ENCODE measurements at places on chromosomes 16 and 17.
A peak's percentile ranks its signal among the peaks of the same experiment; 100 is the strongest.

GRCh38 chr17:71709946-71710345 lies 410.9 kb upstream of the SOX9 start:
- DNase-seq = no peak

- no peak for DNase-seq
Observed at GRCh38 chr16:55760310-55761001, 72.4 kb downstream of the CES1 start.

DNA sequence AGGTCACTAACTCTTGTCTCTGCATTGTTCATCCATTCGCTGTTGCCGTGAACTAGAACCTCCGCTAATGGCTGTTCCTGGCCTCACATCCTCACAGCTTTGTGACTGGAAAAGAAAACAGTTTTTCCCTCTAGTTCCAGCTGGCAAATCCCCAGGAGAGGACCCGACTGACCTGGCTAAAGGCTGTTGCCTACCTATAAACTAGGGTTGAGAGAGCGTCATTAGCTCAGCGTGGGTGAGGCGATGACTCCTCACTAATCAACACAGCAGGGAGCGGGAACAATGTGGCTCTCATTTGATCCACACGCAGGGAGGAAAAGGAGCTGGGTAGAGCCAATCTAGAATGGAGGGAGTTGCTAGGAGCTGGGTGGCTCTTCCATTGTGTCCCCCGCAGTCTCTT lies 282.1 kb upstream of the IRX5 start:
- DNase-seq = peak; percentile 24

- DNase-seq = no peak
Observed at GRCh38 chr16:89060207-89060794, 33.4 kb upstream of the ACSF3 start.

DNA sequence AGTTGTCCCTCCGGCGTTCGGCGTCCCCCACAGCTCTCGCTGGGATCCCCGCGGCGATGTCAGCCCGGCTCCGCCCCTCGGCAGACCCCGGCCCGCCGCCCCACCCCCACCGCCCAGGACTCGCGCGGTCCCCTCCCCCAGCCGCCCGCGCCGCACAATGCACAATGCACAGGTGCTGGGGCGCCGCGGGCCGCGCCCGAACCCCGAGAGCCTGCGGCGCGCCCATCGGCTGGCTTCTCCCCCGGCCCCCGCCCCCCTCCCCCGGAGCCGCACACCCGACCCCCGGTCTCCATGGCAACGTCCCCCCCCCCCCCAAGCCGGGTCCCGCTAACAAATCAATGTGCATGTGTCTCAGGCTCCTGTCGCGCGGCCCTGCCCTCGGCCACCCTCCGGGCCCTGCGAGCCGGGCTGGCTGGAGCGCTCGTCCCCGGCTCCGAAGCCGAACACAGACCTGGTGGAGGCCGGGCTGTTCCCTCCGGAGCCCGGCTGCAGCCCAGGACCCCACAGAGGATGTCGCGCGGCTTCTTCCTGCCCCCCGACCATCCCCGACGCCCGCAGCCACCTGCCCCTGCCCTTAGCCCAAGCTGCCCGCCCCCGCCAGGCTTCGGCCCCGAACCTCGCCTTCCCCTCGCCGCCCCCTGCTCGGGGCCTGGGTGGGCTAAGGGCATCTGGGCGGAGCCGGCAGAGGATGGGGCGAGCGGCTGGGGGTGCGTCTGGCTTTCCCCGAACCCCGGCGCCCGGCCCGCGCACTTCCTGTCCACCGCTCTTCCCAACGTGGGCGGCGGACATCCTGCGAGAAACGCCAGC lies 818 bp upstream of the CBX8 start:
- peak; percentile 61 for DNase-seq

GRCh38 chr17:17964710-17965109 lies 7.5 kb downstream of the TOM1L2 start:
- DNase-seq = no peak

DNA sequence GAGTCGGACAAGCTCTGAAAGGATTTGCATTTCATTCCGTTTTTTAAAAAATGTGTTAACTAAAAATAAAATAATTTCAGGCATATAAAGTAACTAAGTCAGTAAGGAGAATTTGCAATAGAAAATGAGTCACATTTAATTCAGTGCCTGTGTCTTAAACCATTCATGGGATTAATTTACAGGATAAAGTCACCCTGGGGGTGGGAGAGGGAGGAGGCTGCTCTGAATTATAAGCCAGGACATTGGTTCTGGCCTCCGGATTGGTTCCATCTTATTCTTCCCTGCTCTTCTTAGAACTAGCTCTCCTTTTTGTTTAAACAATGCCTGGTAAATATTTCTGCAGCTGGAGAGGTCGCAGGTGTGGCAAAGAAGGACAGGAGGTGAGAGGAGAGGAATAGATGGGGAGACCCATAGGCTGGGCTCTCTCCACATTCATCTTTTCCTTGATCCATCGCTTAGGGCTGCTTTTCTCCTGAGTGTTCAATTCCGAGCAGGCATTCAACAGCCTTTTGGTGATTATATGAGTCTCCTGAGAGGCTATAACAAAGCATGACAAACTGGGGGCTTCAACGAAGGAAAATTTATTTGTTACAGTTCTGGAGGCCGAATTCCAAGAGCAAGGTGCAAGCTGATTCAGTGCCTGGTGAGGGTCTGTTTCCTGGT lies 319.2 kb downstream of the PHKB start:
- DNase-seq = no peak

DNA sequence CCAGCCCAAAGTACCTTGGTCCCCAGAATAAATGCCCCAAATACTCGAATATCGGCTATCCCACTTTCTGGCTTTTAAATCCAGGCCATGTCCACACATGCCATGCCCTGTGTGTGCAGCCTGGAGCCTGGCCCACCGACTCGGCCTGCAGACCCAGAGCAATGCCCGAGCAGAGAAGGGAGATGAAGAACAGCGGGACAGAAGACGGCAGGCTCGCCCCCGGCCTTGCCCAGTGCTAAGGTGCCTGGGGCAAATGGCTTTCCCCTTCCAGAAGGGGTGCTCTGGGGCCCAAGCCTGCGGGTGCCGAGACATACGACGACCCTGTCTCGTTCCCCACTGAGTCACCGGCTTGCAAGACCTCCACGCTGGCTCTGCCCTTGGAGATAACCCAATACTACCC lies 8.0 kb downstream of the CLUH start:
- no peak for DNase-seq

DNA sequence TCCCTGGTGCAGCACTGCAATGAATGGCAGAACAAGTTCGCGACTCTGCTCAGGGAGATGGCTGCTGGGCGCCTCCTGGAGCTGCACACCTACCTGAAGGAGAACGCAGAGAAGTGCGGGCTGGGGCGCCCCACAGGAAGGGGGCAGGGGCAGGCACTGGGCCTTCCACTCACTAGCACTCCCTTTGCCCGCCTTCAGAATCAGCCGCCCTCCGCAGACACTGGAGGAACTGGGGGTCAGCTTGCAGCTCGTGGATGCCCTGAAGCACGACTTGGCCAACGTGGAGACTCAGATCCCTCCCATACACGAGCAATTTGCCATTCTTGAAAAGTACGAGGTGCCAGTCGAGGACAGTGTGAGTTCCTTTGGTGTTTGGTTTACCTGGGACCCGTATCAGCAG lies 46.4 kb downstream of the DNAH2 start:
- DNase-seq = no peak

Measured in HEK293T (cell line).